Stimulated activated CD8-positive, alpha-beta memory T cell treated with anti-CD3 and anti-CD28 coated beads, Interleukin-2, amount 100 ng/mL, for 48 hours (primary cell): ENCODE measurements at places on chromosomes 1 and 21.

DNA sequence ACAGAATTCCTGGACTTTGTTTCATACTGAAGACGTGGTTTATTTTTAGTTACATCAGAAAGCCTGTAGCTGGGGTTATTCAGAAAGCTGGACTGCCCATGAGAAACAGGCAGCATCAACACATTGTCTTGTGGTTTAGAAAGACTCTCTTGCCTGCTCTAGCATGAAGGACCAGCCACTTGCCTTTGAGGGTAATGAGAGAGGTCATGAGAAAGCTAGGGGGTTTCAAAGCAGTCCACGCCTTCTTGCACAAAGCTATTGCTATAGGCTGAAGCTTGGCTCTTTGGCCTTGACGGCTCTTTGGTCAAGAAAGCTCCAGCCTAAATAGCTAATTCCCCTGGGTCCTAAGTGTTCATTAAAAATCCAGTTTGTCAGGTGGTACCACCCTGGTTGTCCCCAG, 208.1 kb downstream of the PRDM2 start:
- DNase-seq: no peak

- no peak for DNase-seq
Observed at GRCh38 chr1:176531921-176532897, 69.2 kb downstream of the PAPPA2 start.

DNA sequence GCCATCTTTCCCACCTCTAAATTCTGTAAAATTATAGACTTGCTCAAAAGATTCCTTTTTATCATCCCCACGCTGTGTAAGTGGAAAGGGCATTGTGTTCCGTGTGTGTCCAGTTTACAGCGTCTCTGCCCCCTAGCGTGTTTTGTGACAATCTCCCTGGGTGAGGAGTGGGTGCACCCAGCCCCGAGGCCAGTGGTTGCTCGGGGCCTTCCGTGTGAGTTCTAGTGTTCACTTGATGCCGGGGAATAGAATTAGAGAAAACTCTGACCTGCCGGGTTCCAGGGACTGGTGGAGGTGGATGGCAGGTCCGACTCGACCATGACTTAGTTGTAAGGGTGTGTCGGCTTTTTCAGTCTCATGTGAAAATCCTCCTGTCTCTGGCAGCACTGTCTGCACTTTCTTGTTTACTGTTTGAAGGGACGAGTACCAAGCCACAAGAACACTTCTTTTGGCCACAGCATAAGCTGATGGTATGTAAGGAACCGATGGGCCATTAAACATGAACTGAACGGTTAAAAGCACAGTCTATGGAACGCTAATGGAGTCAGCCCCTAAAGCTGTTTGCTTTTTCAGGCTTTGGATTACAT, 61.9 kb downstream of the POFUT2 start:
- DNase-seq: no peak

DNA sequence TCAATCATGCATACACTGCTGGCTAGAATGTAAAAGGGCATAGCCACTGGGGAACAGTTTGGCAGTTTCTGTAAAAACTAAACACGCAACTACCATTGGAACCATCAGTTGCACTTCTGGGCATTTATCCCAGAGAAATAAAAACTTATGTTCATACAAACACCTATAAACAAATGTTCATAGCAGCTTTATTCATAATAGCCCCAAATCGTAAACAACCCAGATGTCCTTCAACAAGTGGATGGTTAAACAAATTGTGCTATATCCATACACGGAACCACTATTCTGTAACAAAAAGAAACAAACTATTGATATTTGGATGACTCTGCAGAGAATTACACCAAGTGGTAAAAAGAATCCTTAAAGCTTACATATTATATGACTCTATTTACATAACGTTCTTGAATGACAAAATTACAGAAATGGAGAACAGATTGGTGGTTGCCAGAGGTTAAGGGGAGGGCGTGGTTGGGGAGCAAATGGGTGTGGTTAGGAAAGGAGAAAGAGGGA, 22.8 kb downstream of the LACTBL1 start:
- DNase-seq: no peak

- DNase-seq: no peak
Observed at GRCh38 chr21:45145146-45145545, 70.8 kb downstream of the ADARB1 start.

- DNase-seq: no peak
Observed at GRCh38 chr1:1554926-1555915, 14.8 kb upstream of the TMEM240 start.

GRCh38 chr1:66331658-66332547, 202.1 kb upstream of the SGIP1 start:
- no peak for DNase-seq
